ENCODE measurements at places on chromosomes 12 and 14. TPM values are rescaled to one million over a fixed set of nuclear protein-coding genes. Genes with fewer than 3 reads are reported as not detected.

GNS gene
- 159 TPM for polyA plus RNA-seq

DNA sequence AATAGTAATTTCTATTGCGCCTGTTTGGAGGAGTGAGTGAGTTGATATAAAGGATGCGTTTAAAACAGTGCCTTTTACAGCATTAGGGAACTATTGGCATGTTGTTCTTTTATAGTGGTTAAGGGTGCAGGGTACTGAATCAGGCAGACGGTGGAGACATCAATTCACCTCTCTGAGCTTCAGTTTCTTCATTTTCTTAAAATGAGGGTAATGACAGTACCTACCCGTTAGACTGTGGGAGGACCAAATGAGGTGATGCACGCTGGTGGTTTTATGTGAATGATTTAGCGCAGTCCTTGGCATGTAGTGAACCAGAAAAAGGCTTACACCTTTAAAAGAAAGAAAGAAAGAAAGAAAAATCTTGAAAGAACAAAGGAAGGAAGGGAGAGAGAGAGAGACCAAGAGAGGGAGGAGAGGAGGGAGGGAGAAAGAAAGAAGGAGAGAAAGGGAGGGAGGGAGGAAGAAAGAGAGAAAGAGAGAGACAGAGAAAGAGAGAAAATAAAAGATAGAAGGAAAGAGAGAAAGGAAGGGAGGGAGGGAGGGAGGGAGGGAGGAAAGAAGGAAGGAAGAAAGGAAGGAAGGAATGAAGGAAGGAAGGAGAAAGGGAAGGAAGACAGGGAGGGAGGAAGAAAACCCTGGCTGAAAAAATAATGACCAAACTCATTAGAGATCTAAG is 22.2 kb upstream of the CCND2 start:
- no peak for DNase-seq

FOXN4 gene
- polyA plus RNA-seq = 1.3 TPM

GRCh38 chr14:104353221-104353920 is 215.0 kb downstream of the KIF26A start:
- DNase-seq = no peak

FAIM2 gene
- 3.9 TPM for polyA plus RNA-seq

DNA sequence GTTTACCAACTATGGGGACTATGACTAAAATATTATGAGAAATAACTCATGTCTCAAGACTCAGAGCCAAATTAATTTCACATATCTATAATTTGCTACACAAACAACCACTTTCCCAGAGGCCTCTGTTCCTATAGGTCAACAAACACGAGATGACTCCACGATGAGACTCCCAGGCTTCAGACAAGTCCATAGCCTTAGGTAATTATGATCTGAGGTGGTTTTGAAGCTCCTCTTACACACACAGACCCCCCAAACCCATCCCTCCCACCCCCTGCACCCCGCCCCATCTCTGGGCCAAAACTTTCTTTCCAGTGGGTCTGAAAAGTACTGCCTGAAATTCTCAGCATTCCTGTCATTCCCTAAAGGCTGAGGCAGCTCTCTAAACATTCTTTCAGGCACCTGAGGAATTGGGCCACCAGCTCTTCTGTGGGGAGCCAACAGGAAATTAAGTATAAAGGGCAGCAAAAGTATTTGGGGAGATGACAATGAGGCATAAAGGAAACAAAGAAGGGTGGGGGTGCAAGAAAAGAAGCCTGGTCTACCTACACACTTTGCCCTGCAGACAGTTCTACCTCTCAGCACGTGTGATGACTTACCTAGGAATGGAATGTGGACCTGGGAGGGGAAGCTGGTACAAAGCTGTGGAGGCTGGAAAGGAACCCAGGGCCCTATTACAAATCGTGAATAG is 143.6 kb downstream of the PAWR start:
- no peak for DNase-seq

Data from right renal pelvis (tissue), 4 donors.